ENCODE measurements at places on chromosomes 6 and 20.

DNA sequence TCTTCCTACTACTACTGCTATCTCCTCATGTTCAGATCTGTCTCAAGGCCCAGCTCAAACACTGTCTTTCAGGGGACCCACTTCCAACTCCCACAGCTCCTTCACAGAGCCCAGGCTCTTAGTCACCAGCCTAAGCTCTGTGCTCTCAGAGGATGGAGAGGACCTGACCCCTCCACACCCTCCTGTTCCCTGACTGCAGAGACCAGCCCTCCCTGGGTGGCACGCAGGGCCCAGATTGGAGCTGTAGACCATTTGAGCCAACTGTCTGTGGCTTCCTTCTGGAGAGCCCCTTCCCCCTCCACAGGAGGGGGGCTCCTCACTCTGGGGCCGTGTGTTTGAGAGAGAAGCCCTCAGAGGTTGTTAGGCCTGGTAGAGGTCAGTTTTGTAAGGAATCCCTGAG, 9.8 kb downstream of the SNPH start:
- no peak for DNase-seq

GRCh38 chr6:54037277-54037779, 73.9 kb upstream of the MLIP start:
- DNase-seq: no peak

- DNase-seq: no peak
Observed at GRCh38 chr6:168037242-168037641, 39.8 kb downstream of the KIF25 start.

DNA sequence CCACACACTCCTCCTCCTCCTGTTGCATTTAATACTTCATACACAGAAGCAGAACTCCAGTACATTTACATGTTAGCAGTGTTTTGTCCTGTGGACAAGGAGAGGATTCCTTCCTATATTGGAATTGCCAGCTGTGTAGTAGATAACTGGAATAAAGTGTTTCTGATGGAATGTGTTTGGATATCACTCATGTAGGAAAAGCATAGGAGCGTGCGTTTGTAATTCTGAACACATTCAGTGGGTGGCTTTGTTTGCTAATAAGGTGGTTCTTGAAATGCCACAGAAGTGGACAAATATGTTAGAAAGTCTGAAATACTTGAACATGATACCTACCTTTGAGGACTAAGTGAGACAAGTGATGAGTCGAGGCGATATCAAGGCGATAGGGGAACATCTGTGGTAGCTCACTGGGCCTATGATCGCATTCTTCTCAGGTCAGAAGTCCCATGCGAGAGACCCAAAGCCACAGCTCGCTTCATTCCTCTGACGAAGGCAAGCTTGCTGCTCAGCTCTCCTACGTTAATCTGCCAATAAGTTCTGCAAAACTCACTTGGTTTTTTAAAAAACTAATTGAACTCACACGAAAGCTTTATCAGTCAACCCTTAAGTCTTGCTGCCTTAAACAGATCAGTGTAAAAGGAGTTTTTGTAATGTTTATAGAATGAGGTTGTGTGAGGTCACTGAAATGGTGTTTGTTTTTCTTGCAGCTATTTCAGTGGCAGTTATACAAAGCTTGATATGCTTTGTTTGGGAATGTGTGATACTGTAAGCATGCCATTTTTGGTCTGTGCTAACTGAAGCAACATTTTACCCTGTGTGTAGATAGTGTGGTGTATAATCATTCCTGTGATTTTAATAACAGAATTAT, 159.9 kb downstream of the SOX4 start:
- DNase-seq: no peak

DNA sequence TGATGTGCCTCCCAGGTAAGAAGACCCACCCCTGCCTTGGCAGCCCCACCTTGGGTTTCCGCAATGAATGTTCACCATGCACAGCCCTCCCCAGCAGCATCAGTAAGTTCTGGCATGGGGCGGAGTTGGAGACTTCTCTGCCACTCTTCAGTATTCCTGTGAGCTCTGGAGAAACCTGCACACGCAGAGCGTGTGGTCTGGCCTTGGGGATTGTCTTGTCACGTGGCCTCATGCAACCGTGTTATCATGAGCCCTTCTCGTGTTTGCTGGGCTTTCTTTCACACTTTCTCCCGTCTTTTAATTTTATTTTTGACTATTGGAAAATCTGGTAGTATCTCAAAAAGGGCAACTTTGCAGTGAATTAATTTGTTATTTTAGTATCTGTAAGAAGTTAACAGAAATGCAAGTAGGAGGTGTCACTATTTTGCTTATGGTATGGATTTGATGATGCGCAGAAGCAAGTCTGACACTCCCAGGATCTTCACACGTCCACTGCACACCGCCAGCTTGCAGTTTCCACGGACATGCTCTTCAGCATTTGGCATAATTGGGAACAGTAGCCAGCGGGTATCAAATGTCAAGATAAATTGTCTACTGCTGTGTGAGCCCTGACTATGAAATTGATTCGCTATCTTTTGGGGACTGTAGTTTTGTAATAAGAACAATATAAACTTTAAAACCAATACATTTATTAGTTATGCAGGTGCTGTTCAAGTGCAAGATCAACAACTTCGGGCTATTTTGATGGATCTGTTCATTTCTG, 463.5 kb downstream of the QKI start:
- no peak for DNase-seq

- DNase-seq: no peak
Observed at GRCh38 chr6:86730216-86730615, 207.1 kb upstream of the HTR1E start.

GRCh38 chr6:44127186-44128019, at the start of the genes MRPL14 and TMEM63B:
Gene MRPL14, minus strand, starts transcription at chr6:44127452. Its CDS starts 10,841 bp downstream, at chr6:44116611.
Gene TMEM63B, plus strand, starts transcription at chr6:44127554. Its CDS starts 7,031 bp downstream, at chr6:44134585.
- peak; percentile 96 for DNase-seq

GRCh38 chr6:7086488-7086887, 21.3 kb upstream of the RREB1 start:
- peak; percentile 43 for DNase-seq

- no peak for DNase-seq
Observed at GRCh38 chr6:89410231-89410761, 1.8 kb downstream of the RRAGD start.

GRCh38 chr6:43976706-43977403, 150.4 kb downstream of the MRPL14 start:
- no peak for DNase-seq

DNA sequence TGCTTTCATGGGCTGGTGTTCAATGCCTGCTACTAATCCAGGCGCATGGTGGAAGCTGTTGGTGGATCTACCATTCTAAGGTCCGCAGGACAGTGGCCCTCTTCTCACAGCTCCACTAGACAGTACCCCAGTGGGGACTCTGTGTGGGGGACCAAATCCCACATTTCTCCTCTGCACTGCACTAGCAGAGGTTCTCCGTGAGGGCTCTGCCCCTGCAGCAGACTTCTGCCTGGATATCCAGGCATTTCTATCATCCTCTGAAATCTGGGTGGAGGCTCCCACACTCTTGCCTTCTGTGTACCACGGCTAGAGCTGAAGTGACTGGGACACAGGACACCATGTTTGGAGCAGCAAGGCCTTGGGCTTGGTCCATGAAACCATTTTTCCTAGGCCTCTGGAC, 134.1 kb upstream of the C6orf118 start:
- DNase-seq: no peak

DNA sequence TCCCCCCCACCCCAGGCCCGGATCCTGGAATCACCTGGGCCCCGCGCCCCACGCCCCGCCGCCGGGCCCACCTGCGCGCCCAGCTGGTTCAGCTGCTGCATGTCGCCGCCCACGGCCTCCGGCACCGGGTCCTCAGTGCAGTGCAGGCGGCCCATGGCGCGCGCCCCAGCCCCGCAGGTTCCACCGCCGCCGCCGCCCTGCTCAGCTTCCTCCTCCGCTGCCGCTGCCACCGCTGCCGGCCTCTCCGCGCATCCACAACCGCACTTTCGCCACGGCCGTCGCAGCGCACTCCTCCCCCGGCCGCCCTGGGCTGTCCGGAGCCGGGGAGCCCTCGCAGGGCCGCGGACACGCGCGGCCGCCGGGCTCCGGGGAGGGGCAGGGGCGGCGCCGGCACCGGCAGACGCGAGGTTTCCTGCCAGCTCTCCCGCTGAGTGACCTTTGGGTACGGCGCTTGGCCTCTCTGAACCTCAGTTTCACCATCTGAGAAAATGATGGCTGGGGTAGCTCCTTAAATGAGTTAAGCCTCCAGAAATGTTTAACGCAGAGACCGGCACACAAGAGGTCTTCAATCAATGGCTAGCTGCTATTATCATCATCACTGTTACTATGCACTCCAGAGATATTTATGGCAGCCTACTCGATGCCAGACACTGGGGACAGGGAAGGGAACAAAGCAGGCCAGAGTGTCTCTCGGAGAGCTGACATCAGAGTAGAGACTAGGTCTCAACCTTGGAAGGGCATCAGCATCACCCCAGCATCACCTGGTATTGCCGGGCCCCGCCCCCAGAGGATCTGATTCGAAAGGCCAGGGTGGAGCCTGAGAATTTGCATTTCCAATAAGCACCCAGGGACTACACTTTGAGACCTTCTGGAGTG, at the start of gene COMMD7:
TSS of gene COMMD7 (minus strand) at position 231 of the 876 bp plus-strand sequence. CDS start at position 155, 76 bp downstream.
- DNase-seq: peak; percentile 58

DNA sequence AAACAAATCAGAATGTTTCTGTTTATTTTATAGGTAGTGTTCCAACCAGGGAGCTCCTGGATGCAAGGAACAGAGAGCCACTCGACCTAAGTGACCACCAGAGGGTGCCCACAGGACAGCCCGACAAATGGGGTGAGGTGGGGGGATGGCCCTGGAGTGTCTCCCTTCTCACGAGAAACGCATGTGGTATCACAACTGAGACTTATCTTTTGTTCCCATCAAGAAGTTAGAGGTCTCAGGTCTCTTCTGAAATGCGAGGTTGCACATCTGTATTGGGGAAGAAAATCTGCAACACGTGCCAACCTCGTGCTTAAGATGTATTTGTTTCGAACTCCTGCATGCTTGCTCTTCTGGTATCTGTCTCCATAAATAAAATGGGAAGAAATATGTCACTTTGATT, 104.0 kb downstream of the ISM1 start:
- DNase-seq: no peak

- DNase-seq: no peak
Observed at GRCh38 chr6:37205175-37205996, 35.4 kb downstream of the PIM1 start.

- no peak for DNase-seq
Observed at GRCh38 chr20:62215020-62215990, 4.8 kb downstream of the HRH3 start.

DNA sequence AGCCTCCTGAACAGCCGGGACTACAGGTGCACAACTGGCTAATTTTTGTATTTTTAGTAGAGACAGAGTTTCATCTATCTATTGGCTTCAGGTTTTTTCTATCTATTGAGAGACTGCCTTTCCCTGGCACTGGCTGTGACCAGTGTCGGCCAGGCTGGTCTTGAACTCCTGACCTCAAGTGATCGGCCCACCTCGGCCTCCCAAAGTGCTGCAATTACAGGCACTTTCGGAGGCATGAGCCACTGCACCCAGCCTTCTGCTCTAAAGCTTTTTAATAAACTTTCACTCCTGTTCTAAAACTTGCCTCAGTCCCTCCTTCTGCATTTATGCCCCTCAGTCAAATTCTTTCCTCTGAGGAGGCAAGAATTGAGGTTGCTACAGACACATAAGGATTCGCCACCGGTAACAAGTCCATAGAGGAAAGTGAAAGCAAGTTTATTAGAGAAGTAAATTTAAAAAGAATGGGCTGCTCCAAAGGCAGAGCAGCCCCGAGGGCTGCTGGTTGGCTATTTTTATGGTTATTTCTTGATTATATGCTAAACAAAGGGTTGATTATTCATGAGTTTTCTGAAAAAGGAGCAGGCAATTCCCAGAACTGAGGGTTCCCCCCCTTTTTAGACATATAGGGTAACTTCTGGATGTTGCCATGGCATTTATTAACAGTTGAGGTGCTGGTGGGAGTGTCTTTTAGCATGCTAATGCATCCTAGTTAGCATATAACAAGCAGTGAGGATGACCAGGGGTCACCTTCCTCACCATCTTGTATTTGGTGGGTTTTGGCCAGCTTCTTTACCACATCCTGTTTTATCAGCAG, 44.8 kb upstream of the RNGTT start:
- no peak for DNase-seq

- no peak for DNase-seq
Observed at GRCh38 chr6:113289166-113289565, 568.0 kb upstream of the MARCKS start.

DNA sequence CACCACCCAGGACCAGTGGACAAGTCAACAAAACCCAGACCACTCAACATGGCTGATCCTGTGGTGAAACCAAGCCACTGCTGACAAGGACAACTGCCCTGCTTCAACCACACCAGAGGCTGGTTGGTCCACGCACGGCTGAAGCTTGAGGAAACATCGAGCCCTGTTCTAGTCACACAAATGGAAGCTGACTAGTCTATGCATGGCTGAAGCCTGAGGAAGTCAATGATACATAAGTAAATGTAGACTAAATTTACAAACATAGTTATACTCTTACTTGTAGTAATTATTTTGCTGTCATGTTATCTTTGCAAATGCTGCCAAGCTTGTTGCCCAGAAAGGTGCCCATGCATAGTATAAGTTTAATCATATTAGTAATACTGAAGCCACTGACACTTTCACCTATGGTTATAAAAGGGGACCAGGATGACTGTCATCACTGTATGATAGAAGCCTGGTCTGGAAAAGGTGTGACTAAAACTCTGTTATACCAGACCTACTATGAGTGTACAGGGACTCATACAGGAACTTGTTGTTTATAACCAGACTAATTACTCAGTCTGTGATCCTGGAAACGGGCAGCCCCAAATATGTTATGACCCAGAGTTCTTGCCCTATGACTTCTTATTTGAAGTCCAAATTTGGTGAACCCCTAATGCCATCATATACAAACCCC, 5.6 kb downstream of the IL22RA2 start:
- DNase-seq: no peak

- no peak for DNase-seq
Observed at GRCh38 chr6:55674672-55675071, 95.7 kb upstream of the HMGCLL1 start.

DNA sequence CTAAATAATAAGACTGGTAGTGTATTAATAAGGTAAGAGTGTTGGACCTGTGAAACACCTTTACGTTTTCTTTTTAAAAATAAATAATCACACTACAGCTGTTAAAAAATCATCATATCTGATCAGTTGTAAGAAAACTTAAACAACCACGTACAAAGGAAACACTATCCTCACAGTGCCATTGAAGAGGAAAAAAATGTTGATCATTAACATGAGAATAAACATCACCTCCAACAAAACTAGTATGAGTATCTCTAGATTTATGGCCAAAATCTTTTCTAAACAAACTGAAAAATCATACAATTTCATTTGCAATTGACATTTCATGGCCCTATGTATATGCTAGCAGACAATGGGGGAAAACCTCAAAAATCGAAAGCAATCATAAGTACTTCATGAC, 590 bp downstream of the EYS start:
- DNase-seq: no peak

- no peak for DNase-seq
Observed at GRCh38 chr6:170129691-170130171, 161.1 kb downstream of the DLL1 start.

- DNase-seq: no peak
Observed at GRCh38 chr6:48520951-48521350, 410.0 kb upstream of the PTCHD4 start.

- DNase-seq: no peak
Observed at GRCh38 chr6:106426250-106426970, 65.9 kb downstream of the CRYBG1 start.

- no peak for DNase-seq
Observed at GRCh38 chr20:10699941-10700340, 26.1 kb upstream of the JAG1 start.
